Forelimb muscle (tissue), 1 donor: ENCODE measurements at places on chromosomes 1 and 21. TPM values are rescaled to one million over a fixed set of nuclear protein-coding genes. Genes with fewer than 3 reads are reported as not detected.

DNA sequence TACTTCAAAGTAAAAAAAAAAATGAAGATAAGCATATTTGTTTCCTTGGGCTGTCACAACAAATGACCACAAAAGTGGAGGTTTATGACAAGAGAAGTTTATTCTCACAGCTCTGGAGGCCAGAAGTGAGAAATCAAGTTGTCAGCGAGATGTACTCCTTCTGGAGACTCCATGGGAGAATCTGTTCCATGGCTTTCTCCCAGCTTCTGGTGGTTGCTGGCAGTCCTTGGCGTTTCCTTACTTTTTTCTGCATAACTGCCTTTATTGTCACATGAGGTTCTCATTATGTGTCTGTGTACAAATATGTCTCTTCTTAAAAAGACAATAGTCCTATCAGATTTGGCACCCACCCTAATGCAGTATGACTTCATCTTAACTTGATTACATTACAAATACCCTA lies 398.3 kb downstream of the KCNT2 start:
- no peak for DNase-seq

- DNase-seq = peak; percentile 67
These were observed 72.9 kb downstream of the RPS6KA1 start for GRCh38 chr1:26602378-26602959.

DNA sequence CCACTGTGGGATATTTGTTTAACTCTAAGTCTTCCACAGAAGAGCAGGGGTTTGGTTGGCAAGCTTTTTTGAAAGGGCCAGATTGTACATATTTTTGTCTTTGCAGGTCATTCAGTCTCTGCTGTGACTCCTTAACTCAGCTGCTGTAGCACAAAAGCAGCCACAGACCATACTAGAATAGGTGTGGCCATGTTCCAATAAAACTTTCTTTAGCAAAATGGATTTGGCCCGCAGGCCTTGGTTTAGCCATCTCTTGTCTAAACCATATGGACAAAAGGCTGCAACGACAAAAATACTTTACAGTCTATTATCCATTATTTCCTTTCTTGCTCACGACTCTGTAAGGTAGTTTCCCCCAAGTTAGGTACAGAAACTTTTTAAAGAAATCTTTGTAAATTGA lies 60.5 kb downstream of the ESRRG start:
- no peak for DNase-seq

Gene ARMH1
- 1.8 TPM for polyA plus RNA-seq

DNA sequence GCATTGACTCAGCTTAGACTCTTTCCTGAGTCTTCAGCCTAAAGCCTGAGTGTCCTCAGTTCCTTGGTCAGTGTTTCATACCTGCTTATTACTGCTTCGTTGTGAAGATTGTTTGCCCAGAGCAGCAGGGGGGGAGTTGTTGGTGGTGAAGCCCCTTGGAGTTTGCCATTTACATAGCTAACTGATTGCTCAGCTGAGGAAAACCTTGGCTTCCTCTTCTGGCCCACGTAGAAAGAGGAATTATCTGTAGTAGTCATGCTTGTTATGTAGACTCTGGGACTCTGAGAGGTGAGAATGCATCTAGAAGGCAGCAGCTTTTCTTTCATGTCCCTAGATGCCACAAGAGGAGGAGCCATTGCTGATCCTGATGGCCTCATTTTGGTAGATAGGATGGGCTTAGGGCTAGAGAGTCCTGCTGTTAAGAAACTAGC lies 125.9 kb downstream of the MAST2 start:
- DNase-seq = no peak

Gene HMGCS2
- not detected for polyA plus RNA-seq

Gene NLRP3
- polyA plus RNA-seq = 0.66 TPM

DNA sequence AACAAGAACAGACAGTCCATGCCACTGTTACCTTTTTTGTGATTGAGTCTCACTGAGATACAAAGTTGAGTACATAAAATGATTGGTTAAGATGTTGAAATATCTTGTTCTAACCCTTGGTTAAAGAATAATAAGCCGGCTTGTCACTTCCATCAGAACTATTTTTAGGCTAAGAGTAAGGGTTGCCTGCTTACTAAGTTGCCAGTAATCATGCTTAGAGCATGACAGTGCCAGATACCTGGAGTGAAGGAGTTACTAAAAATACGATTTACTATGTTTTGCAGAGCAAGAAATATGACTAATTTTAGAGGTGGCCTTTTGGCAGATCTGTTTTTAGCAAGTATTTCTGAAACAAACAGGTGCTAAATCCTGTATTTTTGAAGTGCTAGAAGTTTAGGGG lies 6.0 kb downstream of the HUNK start:
- DNase-seq = no peak

- DNase-seq = no peak
These were observed 76.6 kb downstream of the RGL1 start for GRCh38 chr1:183881387-183882131.

GRCh38 chr1:227949954-227950734 lies 2.4 kb upstream of the WNT9A start:
- no peak for DNase-seq

DNA sequence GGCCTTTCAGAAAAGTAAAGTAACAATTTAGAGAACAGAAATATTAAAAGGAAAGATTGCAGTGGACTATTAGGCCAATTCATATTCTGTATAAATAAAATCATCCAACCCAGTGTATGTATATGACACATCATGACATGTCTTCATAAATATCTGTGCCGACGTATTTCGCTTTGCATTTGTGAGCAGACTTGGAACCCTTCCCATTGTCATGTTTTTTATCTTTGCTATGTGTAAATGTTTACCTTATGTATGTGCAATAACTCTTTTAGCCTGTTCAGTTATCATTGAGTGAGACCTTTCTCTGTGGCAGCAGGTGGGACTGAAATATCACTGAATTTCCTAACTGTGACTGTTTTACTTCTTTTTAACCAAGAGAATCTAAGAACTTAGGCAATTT lies 58.0 kb upstream of the FAM3B start:
- no peak for DNase-seq

DNA sequence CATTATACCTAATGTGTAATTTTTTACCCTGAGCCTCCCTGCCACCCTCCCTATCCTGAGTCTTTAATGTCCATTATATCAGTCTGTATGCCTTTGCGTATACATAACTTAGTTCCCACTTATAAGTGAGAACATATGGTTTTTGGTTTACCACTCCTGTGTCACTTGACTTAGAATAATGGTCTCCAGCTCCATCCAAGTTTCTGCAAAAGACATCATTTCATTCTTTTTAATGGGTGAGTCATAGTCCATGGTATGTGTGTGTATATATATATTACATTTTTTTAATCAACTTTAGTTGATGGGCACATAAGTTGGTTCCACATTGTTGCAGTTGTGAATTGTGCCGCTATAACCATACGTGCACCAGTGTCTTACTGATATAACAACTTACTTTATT lies 477.1 kb upstream of the NEGR1 start:
- no peak for DNase-seq

DNA sequence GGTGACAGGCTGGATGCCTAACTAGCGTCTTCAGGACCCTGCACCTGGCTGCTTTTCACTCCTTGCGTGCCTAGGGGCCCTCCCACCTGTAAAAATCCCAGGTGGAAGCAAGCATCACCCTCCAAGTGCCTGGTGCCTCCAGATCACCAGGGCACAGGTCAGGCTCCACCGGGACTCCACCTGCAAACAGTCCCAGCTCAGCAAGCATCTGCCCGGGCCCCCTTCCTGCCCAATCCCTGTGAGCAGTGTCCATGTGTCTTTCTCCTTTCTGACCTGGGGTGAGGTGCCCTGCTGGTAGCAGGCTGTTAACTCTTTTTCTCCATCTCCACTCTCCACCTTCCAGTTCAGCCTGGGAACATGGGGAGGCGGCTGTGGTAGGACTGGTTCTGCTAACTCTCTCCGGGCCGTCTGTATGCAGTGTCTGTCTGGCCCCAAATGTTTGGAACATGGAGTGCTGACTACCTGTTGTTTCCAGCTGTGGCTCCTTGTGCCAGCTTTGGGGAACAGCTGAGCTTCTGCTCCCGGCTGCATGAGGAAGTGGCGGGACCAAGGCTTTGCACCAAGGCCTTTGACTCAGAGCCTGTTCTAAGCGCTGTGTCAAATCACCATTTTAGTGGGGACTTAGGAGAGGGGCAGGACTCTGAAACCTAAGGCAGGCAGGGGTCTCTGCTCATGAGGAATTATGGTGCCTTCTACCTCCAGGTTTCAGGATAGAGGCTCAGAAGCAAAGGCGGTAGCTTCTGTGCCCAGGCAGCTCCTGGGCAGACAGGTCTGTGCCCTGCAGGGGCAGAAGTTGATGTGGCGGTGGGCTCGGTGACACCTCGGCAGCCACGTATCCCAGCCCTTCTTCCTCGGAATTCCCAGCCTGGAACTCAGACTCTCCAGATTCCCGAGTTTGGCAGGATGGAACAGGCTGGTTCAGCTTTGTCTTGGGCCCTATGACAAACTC lies 5.5 kb downstream of the GPR137B start:
- no peak for DNase-seq

DNA sequence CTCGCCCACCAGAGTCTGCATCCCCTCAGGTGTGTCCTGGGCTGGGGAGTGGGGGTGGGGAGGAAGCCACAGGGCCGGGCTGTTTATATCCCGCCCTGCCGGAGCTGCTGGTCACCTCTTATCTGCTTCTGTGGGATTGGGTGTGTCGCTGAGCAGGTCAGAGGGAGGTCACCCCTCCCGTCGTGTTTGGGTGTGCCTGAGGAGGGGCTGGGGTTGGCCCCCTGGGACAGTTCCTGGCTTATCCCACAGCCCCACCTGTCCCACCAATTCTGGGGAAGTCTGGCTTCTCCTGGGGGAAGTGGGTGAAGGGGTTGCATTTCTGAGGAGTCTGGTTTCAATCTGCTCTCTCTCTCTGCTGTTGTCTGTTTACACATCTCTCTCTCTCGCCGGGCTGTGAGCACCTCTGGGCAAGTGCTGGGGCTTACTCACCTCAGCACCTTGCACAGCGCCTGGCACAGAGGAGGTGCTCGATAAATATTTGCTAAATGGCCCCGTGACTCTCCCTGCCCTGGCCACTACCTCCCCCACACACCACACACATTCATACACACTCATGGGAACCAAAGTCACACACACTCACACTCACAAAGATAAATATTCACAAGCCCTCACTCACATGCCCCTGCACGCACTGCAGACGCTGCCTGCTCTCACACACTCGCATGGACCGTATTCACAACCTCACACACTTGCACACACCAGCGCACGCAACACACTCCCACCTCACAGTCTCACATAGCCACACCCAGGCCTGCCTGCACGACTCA lies 8.3 kb downstream of the ELF3 start:
- DNase-seq = no peak

DNA sequence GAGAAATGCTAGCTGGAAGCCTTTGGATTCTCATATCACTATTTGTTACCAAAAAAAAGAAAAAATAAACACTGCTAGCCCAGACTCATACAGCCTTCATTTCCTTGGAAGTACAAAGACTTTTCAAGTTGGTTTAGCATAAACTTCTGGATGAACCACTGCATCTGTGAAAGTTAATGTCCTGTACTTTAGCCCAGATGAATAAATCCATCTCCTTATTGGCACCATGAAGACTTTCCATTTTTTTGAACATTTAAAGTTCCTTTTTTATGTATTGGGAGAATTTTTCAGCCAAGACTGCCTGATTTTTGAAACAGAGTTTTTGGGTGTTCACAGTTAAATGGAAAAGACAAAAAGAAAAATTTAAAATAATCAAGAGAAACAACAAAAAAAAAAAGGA lies 184.0 kb upstream of the C1orf87 start:
- DNase-seq = no peak

GRCh38 chr1:180228648-180229482 lies 1.2 kb upstream of the LHX4 start:
- DNase-seq = no peak

- DNase-seq = no peak
These were observed 108.8 kb downstream of the BACH1 start for GRCh38 chr21:29407571-29407970.

DNA sequence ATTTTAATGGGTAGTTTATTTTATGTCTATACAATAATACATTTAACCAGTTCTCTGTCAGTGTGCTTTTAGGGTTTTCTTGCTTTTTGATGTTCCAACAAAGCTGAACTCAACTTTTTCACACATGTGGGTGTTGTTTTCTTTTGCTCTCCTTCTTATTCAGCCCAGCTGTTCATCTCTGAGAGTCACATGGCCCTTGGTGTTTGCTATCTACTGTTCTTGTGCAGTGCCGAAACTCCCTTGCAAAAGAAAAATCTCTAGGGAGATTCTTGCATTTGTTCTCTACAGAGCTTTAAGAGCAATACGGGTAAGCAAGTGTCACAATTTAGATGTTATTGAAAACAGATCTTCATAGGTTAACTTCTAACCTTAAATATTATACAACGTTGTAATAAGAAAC lies 281.1 kb upstream of the CXADR start:
- no peak for DNase-seq

DNA sequence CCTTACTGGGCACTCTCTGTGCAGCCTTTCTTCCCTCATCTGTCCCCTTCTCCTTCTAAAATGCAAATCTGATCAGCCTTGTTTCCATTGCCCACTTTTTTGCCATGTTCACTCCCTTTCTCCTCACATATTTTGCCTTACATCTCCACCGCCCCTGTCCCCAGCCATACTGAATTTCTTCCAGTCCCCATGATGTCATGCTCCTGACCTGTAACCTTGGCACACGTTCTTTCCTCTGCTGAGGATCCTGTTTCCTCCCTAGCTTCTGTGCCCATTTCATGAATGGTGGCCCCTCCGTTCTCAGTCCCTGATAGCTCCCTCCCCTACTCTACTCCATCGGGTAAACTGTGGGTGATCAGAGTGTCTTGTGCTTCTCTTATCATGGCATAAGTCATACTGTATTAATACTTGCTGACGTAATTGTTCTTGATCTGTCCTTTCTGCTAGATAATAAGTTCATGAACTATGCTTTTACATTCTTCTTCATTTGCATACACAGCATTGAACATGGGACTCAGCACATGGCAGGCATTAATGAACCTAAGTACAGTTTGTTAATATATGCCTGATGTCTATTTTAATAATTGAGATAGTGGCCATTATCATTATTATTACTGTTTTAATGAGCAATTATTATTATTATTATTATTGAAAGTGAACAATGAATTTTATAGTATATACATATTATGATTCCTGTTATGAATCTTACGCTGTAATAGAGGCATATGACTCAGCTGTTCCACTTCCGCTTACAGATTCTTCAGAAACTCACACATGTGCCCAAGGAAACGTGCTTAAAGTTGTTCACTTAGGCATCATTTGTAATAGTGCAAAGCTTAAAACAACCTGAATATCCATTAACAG lies 28.5 kb downstream of the MAP3K21 start:
- no peak for DNase-seq

DNA sequence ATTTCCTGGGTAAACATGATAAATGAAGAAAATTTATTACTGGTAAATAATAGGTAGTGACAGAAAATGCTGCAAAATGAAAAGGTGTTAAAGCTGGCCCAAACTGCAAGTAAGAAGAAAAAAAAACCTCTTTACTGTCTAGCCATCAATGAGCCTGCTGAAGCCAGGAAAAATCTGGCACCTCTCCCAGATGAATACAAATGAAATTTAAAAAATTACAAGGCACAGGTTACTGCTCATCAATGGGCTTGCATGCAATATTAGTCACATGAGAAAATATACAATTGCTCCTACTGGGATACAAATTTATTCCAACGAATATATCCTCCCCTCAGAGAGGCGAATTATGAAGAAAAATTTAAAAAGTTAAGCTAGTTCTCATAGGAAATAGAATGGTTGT lies 1422.5 kb downstream of the KCNT2 start:
- no peak for DNase-seq
